Stimulated activated CD8-positive, alpha-beta memory T cell treated with anti-CD3 and anti-CD28 coated beads, Interleukin-4, amount 100 ng/mL, for 48 hours (primary cell): ENCODE measurements at places on chromosomes 13 and 19.
A peak's percentile ranks its signal among the peaks of the same experiment; 100 is the strongest.

- no peak for DNase-seq
These were observed 5.1 kb upstream of the NANOS2 start for GRCh38 chr19:45919678-45920077.

DNA sequence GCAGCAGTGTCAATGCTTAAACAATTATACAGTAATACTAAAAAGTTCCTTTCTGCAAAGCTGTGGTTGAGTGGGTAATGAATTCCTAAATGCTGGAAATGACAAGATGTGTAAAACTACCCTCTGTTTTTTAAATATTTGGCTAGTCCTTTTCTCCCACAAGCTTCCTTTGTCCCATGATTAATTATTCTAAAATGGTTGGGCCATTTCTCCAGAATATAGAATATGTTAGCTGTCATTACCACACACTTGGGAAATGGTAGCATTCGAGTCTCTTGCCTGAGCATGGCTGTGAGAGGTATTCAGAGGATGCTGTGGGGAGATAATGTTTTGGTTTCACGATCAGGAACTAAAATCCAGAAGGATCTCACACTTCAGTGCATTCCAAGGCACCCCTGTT is 1185.8 kb downstream of the UQCRFS1 start:
- DNase-seq: no peak

DNA sequence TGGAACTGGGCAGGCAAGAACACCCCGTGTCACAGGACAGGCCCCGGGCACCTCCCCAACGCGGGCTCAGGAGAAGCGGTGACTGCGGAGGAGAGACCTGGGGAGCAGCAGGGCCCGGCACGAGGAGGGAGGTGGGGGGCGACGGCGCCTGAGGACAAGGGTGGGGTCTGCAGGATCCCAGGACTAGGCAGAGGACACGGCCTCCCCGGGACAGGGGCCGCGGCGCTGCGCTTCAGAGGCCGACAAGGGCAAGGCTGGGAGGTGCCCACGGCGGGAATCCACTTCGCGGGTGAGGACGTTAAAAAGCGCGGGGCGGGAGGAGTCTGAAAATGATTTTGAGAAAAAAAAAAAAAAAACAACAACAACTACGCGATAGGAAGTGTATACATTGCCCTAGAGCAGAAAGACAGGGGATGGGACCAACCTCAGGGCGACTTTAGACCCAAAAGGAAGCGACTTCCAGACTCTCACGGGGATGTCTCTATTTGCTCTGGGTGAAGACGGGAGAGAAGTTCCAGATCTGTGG is 44.9 kb downstream of the ZNF611 start:
- DNase-seq: peak; percentile 62

GRCh38 chr19:34184880-34185491 is 12.7 kb downstream of the LSM14A start:
- no peak for DNase-seq

DNA sequence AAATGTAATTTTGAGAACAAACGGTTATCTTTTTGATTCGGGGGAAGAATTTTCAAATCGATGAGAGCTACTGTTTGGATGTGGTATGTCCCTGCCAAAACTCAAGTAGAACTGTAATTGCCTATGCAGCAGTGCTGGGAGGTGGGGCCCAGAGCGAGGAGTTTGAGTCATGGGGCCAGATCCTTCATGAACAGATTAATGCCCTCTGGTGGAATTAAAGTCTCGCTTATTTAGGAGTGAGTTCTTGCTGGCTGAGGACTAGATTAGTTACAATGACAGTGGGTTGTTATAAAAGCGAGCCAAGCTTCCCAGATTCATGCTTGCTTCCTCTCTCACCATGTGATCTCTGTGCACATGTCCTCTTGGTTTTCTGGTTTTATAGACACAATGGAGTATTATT is 11.8 kb upstream of the PRR20A start:
- DNase-seq: no peak

DNA sequence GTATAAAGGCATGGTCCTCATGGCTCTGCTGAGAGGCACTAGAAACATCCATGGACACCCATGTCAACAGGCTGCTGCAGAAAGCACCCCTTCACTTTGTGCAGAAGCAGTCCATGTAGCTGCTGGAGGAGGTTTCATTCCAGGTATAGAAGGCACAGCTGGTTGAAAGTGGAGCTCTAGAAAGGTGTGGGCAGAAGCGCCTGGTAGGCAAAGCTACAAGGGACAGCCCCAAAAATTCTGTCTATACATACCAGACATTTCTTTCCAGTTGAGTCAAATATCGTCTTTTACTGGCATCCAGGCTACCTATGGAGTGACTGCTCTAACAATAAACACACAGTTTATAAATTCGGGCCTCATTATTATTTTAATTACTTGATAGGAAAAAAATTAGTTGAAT is 129.3 kb downstream of the ENOX1 start:
- no peak for DNase-seq

GRCh38 chr19:31821346-31821745 is 472.1 kb upstream of the TSHZ3 start:
- no peak for DNase-seq
